ENCODE measurements at places on chromosomes 4 and X.

GRCh38 chr4:155946486-155946885 is 7.2 kb downstream of the CTSO start:
- no peak for DNase-seq

DNA sequence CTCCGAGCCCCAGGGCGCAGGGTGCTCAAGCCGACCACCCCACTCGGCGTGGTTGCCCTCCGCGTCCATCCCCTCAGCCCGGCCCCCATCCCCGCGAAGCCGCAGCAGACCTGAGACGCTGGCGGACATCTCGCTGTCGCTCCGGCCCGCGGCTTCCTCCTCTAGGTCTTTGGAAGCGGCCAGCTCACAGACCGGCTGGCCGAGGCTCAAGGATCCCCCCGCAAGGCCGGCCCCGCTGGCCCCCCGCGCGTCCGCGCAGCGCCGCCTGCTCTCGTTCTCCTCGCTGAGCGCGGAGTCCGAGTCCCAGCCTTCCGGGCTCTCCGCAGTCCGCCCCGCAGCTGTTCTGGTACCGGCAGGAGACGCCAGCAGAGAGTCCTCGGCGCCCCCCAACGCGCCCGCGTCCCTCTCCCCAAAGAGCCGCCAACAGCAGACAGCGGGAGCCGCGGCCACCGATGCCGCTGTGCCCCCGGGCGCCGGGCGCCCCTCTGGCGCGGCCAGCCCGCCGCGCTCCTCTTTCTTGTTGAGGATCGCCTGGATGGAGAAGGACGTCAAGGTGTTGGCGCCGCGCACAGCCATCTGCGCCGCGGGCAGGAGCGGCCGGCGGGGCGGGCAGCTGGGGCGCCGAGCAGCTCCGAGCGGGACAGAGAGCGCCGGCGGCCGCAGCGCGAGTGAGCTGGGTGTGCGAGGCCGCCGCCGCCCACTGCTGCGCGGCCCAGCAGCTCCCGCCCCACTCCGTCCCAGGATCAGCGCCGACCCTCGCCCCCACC is at the start of gene NKX3-2:
Gene NKX3-2, minus strand, starts transcription at position 670 of the 767 bp plus-strand sequence. Its CDS starts 94 bp downstream, at position 576.
- DNase-seq, result no peak

DNA sequence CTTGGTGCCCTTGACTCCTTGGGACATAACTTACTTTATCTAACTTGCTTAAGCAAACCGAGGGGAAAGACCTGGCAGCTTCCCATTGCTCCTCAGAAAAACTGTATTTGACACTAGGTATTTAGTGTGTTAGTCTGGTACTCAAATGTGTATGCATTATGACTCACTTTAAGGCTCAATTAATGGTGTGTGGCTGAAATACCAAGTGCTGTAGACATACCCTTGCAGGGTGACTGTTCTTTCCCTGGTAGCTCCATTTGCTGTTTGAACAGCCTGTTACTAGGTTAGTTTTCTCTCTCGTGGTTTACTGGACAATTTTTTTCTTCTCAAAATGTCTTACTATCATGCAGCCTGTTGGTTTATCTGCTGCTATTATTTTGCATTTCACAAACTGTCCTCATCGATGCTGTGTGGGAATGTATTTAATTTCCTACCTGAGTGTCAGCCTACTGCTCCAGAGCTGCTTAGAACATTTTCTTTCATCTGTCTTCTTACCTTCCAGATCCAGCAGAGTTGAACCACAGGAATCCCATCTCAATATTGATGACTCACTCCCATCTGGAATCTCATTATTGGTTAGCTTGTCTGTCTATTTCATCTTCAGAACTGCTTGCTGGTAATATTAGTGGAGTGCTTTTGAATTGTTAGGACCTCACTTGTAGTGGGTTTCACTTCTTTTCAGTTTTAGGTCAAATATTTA is 158.0 kb upstream of the FAT1 start:
- no peak for DNase-seq

- no peak for DNase-seq
Observed at GRCh38 chrX:25198891-25199290, 183.1 kb upstream of the ARX start.

All from stimulated activated CD4-positive, alpha-beta T cell treated with anti-CD3 and anti-CD28 coated beads, Interleukin-1b, Interleukin-23, amount 100 ng/mL, for 1 hour (primary cell).